ENCODE measurements at places on chromosomes 12 and 14.

- no peak for DNase-seq
Observed at GRCh38 chr14:75294649-75295033, 16.0 kb downstream of the FOS start.

DNA sequence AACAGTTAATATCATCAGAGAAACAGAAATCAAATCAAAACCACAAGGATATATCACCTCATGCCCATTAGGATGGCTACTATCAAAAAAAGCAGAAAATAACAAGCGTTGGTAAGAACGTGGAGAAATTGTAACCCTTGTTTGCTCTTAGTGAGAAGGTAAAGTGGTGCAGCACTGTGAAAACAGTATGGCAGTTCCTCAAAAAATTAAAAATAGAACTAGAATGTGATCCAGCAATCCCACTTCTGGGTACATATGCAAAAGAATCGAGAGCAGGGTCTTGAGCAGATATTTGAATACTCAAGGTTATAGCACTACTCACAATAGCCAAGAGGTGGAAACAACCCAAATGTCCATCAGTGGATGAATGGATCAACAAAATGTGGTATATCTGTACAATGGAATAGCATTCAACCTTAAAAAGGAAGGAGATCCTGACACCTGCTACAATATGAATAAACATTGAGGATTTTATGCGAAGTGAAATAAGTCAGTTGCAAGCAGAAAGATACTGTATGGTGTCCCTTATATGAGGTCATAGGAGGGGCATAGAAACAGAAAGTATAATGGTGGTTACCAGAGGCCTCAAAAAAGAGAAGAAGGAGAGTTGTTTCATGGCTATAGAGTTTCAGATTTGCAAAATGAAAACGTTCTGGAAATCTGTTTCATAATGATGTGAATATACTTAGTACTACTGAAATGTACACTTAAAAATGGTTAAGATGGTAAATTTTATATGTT lies 131.0 kb upstream of the EEA1 start:
- DNase-seq = no peak

DNA sequence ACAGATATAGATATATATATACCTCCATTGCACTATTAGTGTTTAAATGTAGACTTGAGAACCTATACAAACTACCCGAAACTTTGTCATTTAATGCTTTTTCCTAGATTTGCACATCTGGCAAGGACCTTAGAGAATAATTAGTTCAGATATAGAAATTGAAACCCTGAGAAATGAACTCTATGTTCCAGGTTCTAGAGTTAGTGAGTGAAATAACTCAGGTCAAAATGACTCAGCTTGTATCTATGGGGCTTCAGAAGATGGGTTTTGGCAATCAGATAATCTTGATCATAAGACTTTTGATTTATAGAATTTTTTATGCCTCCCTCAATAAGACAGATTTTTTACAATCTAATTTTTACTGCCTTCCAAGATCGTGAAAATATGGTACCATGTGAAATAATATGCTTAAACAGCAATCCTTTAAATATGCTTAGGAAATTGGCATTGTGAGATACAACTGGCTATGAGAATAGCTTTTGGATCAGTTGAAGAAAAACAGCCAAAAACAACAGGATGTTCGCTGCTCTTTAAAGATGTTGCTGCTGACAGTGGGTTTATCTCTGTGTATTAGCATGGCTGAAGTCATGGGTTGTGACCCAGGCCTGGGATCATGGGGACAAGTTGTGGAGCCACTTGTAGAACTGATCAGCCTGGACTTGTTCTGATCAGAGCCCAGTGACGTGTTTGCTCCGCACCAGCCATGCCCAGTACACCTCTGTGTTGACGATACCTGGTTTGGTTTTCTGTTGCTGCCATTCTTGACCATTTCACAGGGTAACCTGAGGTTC lies 63.6 kb downstream of the TTLL5 start:
- no peak for DNase-seq

DNA sequence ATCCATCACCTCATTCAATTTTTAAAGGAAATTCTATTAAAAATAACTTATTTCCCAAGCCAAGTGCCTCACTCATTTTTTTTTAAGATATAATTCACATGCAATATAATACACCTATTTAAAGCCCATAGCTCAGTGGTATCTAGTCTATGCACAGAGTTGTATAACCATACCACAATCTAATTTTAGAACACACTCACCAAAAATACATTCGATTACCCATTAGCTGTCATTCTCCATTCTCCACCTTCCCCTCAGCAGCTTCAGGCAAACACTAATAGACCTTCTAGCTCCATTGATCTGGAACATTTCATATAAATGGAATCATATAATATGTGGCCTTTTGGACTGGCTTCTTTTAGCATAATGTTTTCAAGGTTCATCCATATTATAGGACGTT lies 49.5 kb downstream of the CLMN start:
- DNase-seq = no peak

DNA sequence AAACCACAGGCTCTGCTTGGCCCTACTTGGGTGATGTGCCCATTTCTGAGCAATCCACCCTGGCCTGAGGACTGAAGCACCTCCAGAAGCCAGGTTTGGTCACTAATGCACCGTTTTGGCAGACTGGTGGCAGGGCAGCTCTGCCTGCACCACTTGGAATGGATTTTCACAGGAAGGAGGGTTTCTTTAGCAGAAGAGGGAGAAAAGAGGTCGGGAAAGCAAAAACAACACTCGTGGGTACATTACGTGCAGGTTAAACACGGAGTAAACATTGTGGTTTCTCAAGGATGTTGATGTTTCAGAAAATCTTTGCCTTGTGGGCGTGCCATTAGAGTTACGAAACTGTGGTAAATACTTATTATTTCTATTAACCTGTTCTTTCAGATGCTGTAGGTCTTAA lies 70.8 kb downstream of the KCNA5 start:
- DNase-seq = no peak

DNA sequence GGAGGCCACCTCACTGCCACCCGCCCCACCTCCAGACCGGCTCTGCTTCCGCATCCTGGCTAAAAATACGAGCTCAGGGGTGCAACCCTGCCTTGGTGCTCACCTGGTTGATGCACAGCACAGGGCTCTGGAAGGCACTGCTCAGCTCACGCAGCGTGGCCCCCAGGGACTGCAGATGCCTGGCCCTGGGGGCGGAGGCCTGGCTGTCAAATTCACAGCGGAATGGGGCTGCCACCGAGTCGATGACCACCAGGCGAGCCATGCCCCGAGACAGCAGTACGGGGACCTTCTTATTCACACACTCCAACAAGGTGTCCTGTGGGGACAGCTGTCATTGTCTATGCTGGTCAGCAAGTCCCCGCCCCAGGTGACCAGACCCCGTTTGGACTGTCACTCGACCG lies 16.0 kb downstream of the XRCC3 start:
- DNase-seq = no peak

DNA sequence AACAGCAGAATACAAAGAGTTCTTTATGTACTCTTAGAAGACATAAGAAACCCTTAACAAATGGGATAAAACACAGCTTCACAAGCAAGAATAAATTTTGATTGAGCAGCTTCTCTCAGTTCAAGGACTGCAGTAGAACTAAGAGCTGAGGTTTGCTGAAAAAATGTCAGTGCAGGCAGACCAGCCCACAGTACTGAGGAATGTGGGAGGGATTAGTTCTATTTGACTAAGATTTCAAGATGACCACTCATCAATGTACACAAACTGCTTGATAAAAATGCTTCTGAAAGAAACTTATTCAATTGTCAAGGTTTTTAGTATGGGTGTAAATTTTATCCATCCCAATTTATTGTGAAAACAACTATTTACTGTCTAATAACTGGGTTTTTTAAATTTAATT lies 138.4 kb downstream of the SEC23A start:
- no peak for DNase-seq

DNA sequence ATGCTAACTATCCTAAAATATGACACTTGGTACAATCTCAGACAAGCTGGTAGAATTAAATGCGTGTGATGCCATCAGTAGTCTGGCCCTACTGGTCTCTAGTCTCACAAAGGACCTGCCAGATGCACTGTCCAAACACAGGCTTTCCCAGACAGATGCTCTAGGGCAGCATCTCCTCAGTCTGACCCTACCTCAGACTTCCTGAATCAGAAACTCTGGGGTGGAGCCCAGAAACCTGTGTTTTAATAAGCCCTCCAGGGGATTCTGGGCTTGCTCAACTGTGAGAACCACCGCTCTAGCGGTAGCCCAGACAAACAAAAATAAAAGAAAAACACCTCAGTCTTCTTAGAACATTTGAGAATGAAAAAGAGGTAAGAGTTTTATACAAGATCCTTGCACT lies 48.0 kb downstream of the BDKRB1 start:
- DNase-seq = no peak

DNA sequence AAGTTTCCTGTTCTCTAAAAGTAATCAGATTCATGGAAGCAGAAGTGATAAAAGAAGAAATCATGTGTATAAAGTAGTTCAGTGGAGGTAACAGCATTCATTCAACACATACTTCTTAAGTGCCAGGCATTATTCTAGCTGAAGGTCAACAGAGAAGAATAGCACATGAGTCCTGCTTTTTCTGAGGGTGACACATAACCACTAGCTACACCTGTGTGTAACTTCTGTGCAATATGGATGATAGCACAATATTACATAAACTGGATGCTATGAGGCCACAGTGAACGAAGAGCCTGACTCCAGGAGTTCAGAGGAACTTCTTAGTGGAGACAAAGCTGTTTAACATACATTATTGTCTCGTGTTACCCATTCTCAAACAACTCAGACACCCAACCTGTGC lies 114.3 kb upstream of the PCED1B start:
- no peak for DNase-seq

GRCh38 chr14:22798528-22798927 lies 16.7 kb downstream of the SLC7A7 start:
- DNase-seq = no peak

DNA sequence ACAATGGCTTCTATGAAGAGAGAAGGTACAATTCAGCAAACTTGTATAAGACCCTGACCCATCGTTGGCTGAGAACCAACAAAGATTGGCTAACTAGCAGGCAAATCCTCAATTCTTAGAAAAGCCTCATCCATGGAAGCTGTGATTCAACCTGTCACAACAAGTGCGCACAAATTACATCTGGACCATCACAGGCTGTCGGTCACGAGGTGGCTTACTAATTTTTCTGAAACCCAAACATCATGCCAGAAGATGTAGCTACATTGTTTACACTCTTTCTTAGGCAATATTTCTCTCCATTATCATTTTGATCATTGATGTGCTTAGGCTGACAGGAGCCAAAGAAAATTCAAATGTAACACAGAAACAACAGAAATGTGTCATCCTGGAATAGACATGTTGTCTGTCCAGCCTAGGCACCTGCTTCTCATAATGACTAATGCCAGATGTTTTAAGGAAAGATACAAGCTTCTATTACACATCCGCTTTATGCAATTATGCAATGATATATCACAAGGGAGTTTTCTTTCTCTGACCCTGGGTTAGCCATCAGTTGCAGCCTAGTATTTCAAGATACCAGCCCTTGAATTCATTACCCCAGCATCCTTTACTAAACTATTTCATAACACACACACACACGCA lies 92.9 kb upstream of the DIO2 start:
- no peak for DNase-seq

GRCh38 chr14:64217834-64218233 lies 76.3 kb downstream of the ESR2 start:
- no peak for DNase-seq

- no peak for DNase-seq
Observed at GRCh38 chr14:87899228-87899627, 93.8 kb downstream of the GALC start.

DNA sequence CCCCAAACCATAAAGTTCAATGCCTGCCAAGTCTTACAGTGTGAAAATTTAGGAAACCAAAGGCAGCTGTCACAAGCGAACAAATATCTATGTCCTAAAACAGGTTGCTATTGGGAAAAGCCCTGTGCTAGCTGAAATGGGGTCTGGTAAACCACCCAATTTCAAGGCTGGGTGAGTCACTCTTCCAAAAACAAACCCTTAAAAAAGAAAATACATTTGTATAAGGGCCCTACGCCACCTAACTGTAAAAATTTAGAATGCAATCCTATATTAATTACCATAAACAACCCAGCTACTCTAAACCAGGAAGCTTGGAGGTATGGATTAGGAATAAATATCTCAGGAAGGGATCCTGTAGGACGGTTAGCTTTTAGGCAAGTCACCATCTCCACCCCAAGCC lies 32.1 kb downstream of the PRMT8 start:
- DNase-seq = no peak

GRCh38 chr12:102876883-102877282 lies 40.2 kb downstream of the PAH start:
- no peak for DNase-seq

DNA sequence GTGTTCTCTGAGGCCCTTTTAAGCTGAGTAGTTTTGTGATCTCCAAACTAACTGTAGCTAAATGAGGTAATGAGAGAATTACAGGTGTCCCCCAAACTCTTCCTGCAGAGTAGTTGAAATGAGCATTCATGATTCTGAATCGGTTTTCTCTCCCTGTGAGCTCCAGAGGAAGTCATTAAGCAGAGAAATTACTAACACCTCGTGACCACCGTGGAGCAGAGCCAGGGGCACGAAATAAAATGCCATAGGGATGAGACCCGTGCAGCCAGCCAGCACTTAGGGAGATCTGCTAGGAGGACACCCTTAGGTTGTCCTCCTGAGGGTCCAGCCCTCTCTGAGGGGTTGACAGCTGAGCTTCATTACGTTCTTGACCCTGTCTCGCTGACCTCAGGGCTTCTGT lies 79.5 kb downstream of the SLC25A47 start:
- no peak for DNase-seq

DNA sequence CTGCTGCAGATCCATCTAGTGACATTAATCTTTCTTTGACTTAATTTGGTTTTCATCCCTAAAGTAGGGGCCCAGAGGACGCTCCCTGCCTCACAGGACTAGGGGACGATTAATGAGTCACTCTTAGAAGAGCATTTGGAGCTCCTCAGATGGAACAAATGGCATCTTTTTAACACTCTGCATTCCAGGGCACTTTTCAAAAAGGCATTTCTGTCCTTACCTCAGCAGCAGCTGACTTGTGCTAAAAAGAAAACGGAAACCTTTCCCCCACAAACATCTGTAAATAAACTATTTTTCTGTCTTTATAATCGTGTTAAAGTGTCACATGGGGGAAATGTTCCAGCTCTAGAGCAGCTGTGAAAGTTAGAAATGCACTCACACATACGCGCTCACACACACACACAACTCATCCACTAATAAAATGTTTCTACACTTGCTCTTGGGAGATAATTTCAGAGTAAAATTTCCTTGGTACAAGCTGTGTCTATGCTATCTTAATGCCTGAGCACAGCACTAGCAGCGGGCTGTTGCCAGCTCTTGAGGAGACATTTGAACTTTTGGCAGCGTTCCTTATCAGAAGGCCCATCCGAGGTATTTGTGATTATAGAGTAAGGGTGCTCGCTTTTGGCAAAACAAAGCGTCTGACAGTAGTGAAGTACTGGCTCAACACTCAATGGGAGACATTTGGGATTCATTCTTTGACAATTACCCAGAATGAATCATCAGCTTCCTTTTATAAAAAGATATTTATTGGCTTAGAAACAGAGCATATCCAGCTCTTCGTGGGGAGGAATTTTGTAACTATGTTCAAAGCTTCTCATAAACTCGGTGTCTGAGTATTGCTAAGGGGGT lies 141.3 kb downstream of the PLXNC1 start:
- no peak for DNase-seq

- no peak for DNase-seq
Observed at GRCh38 chr12:53660041-53660440, 15.8 kb downstream of the ATP5MC2 start.

GRCh38 chr12:88145567-88146505 lies 3.7 kb downstream of the TMTC3 start:
- no peak for DNase-seq

Data from neuronal stem cell (in vitro differentiated cells).